Brain pericyte (primary cell): ENCODE measurements at places on chromosomes 3 and 15.
A peak's percentile ranks its signal among the peaks of the same experiment; 100 is the strongest.

DNA sequence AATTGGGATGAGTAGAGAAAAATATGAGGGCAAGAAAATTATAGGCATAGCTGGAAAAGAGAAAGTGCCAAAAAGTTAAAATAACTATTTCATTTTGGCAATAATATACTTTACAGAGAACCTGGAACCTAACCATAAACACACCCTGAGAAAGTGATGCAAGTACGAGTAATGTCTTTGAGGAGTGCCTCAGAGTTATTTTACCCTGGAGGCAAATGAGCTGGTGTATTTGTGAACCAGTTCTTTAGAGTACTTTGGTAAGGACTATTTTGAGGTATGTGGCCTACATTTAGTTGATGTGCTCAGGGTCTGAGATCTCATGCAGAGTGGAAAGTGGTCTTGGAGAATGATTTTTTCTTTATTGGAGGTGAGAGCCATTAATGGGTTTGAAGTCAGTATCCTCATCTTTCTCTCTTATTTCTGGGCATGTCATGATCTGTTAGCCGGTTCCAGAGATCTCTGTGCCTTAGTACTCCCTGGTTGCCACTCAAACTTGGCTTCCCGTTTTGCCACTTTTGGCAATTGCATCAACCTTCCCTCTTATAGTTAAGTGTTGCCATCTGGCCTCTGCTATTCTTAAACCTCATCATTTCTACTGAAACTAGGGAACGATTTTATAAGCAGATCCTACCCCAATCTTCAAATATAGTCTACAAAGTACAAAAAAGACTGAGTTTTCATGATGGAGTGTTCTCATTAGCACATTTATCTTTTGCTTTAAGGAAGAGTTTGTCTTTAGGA is 145.7 kb downstream of the EPHA6 start:
- DNase-seq = no peak

DNA sequence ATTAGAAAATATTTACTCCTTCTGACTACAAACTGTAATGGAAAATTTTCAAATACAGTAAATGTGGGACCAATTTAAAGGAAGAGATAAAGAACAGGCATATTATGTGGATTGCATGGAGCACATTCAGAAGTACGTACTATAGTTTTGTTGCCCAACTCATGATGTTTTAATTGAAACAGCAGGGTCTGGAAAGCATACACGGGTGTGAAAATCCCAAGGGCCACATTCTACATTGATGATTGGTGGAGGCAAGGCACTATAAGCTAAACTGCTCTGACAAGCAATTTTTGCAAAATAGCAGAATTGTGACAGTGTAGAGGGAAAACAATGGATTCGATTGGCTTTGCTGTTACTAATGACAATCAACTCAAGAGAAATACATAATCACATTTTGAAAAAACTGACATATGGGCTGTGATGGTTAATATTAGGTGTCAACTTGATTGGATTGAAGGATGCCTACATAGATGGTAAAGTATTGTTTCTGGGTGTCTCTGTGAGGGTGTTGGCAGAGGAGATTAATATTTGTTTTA is 458.6 kb downstream of the PYDC2 start:
- DNase-seq = no peak

GRCh38 chr3:104604326-104605010 is 762.2 kb upstream of the ALCAM start:
- DNase-seq = no peak

- no peak for DNase-seq
Observed at GRCh38 chr3:141382571-141382970, 14.3 kb downstream of the ZBTB38 start.

GRCh38 chr3:43695863-43696262 is 5.1 kb downstream of the ABHD5 start:
- no peak for DNase-seq

- DNase-seq = no peak
Observed at GRCh38 chr15:71143373-71144310, 28.4 kb downstream of the THSD4 start.

DNA sequence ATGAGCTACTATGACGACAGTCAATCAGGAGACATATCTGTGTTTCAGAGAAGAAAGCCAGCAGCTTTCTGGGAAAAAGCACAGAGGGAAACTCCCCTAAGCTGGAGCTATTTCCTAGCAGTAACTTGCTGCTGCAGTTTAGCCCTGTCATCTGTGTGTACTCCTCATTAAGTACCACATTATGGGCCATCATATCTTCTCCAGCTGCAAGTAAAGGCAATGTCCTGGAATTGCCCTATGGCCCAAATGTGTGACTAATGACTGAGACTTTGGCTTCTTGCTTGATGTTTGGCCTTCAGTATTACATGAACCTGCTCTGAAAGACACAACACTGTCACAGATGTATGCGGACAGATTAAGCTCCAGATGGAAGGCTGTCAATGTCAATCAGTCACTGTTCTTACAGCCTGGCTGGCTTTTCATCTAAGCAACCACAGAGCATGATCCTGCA is 190.8 kb downstream of the FHIT start:
- no peak for DNase-seq

DNA sequence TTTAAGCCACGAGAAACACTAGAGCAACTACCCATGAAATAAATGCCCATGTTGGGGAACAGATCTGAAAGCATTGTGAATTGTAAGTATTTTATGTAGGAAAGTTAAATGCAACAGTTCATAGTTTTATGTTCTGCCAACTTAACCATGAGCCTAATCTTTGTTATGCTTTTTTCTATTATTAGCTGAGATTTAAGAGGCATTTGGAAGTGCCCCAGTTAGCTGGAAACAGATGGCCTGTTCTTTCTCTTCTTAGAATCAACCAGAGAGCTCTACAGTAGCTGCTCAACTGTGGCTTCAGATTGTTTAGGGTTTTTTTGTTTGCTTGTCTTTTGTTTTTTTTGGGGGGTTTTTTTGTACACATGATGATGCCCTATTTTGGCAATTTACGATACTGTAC is 284.4 kb downstream of the KCNH8 start:
- DNase-seq = no peak

- DNase-seq = peak; percentile 65
Observed at GRCh38 chr3:65170390-65171042, 482.7 kb upstream of the ADAMTS9 start.

- no peak for DNase-seq
Observed at GRCh38 chr15:60079210-60079609, 75.1 kb downstream of the FOXB1 start.

GRCh38 chr3:94147012-94147411 is 84.2 kb downstream of the NSUN3 start:
- no peak for DNase-seq

DNA sequence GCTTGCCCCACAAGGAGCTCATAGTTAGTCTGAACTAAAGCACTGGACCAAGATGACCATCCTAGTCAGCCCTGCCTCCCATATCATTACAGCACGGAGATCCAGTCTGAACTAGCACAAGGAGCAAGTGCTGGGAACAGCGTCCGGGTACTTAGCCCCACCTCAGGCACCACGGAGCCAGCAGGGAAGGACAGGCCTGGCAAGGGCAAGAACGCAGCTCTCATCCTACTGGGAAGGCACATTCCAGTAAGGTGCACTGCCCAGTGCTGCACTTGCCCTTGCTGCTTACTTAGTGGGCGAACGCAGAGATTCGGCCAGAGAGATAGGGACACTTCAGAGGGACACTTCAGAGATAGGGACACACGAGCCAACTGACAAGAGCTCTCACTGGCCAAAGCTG is 27.6 kb downstream of the SEC61A1 start:
- DNase-seq = no peak

- no peak for DNase-seq
Observed at GRCh38 chr3:68535782-68536181, 396.6 kb downstream of the TAFA4 start.

- DNase-seq = no peak
Observed at GRCh38 chr3:152031321-152031720, 157.9 kb downstream of the SUCNR1 start.

DNA sequence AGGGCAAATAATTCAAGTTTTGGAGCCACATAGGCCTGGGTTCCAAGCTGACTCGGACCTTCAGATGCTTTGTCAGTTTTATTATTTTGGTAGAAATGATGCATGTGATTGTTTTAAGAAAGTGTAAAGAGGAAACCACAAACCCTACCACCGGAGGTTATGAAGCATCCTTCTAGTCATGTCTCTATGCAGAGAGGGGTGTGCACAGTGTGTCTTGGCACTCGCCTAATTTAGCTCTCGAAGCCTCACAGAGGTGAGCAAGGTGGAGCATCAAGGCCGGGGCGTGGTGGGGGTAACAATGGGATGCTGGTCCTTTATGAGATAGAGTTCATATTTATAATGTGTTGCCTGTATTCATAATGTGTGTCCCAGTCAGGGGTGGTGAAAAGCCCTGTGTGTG is 63.7 kb upstream of the SMAD6 start:
- no peak for DNase-seq

GRCh38 chr3:120039642-120040610 is 54.3 kb downstream of the GSK3B start:
- no peak for DNase-seq

GRCh38 chr3:64992530-64993285 is 304.9 kb upstream of the ADAMTS9 start:
- DNase-seq = no peak

GRCh38 chr15:57591237-57591821 is 375 bp upstream of the MYZAP start:
- no peak for DNase-seq

- no peak for DNase-seq
Observed at GRCh38 chr3:136262559-136262958, 12.4 kb downstream of the PCCB start.

- DNase-seq = peak; percentile 72
Observed at GRCh38 chr3:72346526-72346926, 501.7 kb downstream of the SHQ1 start.

DNA sequence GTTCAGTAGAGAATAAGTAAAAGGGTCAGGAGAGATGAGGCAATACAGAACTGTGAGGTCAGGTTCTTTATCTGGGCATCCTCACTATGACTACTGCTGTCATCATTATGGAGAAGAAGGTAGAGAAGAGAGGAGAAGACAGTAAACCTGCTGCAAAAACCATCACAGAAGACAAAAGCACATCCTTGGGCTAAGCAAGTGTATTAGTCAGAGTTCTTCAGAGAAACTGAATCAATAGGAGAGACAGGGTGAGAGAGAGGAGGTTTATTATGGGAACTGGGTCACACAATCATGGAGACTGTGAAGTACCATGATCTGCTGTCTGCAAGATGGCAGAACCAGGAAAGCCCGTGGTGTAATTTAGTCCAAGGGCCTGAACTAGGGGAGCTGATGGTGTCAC is 9.5 kb upstream of the ABHD17C start:
- DNase-seq = no peak

DNA sequence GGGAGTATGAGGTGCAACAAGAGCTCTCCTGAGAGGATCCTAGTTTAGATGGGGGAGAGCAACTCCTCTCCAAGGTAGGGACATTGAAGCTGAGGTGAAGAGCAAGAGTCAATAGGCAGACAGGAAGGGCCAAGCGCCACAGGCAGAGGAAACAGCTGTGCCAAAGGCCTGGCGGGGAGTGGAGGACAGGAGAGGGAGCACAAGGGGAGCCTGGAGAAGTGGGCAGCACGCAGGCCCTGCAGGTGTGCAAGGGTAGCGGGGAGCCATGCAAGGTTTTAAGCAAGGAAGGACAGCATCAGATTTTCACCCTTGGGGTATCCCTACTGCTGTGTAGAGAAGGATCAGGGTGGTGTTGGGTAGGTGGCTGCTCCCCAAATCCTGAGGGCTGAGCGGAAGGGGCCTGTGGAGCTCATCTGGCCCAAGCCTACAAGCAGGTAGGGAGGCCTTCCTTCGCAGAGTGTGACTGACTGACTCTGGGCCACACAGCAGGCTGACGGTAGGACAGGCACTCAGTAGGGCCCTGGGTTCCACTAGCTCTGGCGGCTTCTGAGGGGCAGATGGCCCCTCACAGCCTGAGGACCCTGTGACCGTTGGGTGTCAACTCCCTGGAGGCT is 13.3 kb downstream of the CHST13 start:
- DNase-seq = no peak

DNA sequence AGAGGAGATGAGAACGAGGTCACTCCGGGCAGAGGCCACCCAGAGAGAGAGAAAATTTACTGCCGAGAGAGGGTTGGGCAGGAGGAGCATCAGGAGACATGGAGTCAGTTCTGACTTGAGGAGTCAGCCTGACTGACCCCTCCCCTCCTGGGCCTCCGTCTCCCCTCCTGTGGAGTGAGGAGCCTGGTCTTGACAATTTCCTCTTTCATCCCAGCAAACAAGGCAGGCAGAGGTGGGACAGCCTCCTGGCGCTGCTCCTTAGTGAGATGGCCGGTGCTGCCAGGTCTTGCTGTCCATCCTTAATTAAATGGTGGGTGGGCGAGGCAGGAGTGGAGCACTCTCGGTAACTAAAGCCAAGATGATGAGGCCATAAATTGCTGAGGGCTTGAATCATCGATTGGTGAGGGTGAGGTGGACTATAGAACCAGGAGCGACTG is 60.6 kb downstream of the CYP11A1 start:
- DNase-seq = no peak

DNA sequence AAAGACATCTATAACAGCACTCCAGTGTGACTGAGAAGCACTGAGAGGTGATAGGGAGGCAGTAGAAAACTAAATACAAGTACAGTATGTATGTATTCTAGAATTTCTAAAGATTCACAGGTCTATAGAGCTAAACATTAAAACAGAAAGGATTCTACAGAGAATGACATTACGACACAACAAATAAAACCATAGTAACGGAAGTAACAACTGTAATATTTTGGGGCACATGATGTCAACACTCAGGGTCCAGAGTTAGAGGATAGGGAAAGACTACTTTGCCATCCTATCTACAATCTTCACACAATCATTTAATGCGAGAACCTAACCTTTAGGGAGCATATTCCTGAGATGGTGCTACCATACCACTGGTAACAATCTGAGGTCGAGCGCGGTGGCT is 13.6 kb downstream of the UBXN7 start:
- no peak for DNase-seq

DNA sequence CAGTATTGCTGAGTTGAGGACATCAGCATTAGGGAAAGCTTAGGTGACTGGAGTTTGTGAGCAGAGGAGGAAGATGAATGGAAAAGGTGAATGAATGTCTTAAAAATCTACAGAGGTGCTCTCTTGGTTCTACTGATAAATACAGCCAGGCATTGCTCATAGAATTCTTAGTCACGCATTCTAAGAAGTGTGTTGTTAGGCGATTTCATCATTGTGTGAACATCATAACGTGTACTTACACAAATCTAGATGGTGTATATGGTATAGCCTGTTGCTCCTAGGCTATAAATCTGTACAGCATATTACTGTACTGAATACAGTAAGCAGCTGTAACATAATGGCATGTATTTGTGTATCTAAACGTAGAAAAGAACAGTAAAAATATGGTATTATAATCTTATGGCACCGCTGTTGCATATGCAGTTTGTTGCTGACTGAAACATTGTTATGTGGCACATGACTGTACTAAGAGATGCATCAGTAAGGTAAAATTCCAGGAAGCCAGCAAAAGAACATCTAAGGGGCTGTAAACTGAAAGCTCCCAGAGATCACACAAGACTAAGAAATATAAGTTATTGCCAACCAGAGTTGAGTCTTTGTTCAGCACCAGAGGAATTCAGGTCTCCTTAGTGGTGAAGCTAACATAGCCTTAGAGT is 42.9 kb upstream of the ASB14 start:
- no peak for DNase-seq
